Right lung (tissue), 10 donors: ENCODE measurements at places on chromosomes 4 and X.

- no peak for DNase-seq
Observed at GRCh38 chr4:84484236-84484635, 14.9 kb downstream of the NKX6-1 start.

DNA sequence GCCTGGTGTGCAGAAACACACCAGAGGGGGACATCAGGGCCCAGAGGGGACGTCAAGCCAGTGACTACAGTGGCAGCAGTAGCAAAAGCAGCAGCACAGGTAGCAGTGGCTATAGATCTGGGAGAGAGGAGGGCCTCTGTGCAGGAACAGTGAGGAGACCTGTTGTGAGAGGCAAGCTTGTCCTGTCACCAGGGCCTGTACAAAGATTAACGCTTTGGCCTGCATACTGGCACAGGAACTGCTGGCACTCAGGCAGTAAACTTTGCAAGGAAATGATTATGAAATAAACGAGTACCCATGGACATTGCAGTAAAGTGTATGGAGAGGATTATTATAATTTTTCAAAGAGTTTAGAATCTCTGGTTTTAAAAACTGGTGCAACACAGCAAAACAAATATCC lies 5.5 kb upstream of the PHF8 start:
- DNase-seq = no peak

DNA sequence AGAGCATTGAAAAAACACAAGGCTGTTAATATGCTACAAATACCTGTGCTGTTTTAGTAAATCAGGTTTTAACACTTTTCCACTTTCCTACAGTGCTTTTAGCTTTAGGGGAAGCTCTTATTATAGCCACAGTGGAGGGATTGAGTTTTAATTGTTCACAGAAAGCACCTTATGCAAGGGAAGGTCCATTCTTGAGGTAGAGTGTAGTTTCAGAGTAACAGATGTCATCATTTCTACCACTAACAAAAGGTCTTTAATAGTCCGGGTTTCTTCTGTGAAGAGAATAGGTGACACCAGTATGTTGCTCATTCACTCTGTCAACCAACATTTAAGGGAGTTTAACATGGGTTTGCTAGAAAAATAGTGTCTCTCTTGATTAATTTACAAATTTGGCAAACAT lies 104.4 kb downstream of the STIM2 start:
- no peak for DNase-seq

GRCh38 chr4:17584521-17585213 lies 7.7 kb downstream of the LAP3 start:
- no peak for DNase-seq

DNA sequence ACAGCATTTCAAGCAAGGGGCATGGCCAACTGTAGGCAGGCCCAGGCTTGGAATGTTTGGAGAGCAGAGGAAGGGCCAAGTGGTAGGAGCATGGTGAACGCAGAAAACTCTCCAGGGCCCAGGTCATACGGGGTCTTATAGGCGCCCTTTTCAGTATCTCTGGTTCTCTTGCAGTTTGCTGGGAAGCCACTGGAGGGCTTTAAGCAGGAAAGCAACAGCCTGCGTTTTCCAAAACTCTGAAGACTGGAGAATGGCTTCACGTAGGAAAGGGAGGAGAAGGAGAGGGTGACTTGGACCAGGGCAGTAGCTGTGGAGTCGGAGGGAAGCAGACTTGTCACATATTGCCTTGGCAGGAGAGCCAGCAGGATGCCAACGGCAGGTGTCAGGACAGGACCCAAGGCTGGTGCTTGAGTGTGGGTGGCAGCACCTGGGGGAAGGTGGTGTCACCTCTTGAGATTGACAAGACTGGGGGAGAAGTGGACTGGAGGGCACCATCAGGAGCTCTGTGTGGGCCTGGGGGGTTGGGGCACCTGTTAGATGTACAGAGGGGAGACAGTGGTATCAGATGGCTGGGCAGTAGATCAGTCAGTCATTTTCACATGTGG lies 21.9 kb downstream of the TKTL1 start:
- DNase-seq = no peak

GRCh38 chr4:101039367-101039766 lies 308.0 kb downstream of the PPP3CA start:
- no peak for DNase-seq

GRCh38 chr4:25050370-25051078 lies 19.8 kb upstream of the LGI2 start:
- no peak for DNase-seq

- no peak for DNase-seq
Observed at GRCh38 chr4:99811850-99812249, 4.8 kb upstream of the DAPP1 start.

GRCh38 chr4:43242606-43243005 lies 350.1 kb downstream of the GRXCR1 start:
- DNase-seq = no peak

- no peak for DNase-seq
Observed at GRCh38 chrX:150036181-150036580, 97.9 kb upstream of the EOLA2 start.

DNA sequence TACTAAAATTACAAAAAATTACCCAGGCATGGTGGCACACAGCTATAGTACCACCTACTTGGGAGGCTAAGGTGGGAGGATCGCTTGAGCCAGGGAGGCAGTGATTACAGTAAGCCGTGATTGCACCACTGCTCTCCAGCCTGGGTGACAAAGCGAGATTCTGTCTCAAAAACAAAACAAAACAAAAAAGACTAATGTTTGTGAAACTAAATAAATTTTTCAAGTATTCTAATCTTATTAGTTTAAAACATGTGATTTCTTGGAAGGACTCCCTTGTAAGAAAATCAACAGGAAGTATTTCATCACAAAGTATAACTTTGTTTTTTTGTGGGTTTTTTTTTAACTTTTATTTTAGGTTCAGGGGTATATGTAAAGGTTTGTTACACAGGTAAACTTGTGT lies 89.6 kb downstream of the EGF start:
- DNase-seq = no peak

GRCh38 chr4:149891426-149891825 lies 75.8 kb upstream of the IQCM start:
- DNase-seq = no peak

DNA sequence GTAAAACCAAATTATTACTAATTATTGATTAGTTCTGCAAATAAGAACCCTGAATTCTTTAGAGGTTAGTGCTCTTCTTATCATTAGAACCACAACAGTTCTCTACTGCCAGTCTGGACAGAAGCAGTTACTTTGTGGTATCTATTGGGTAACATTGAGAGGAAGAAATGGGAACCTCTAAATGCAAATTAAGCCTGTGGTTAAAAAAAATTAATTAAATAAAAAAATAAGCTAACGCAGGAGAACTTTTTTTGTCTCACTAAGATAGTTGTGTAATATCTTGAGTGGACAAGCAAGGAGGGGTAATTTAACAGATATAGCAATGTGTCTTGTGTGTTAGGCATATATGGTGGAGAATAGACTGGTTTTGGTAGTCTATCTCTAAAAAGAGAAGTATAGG lies 32.9 kb upstream of the TET2 start:
- no peak for DNase-seq

GRCh38 chr4:931194-931959 lies 739 bp downstream of the GAK start:
- DNase-seq = no peak

- DNase-seq = no peak
Observed at GRCh38 chrX:148573119-148573518, 72.7 kb downstream of the AFF2 start.

GRCh38 chr4:3040452-3041191 lies 33.7 kb downstream of the HTT-AS start:
- DNase-seq = no peak

- no peak for DNase-seq
Observed at GRCh38 chr4:36285784-36286480, 4.5 kb downstream of the DTHD1 start.

DNA sequence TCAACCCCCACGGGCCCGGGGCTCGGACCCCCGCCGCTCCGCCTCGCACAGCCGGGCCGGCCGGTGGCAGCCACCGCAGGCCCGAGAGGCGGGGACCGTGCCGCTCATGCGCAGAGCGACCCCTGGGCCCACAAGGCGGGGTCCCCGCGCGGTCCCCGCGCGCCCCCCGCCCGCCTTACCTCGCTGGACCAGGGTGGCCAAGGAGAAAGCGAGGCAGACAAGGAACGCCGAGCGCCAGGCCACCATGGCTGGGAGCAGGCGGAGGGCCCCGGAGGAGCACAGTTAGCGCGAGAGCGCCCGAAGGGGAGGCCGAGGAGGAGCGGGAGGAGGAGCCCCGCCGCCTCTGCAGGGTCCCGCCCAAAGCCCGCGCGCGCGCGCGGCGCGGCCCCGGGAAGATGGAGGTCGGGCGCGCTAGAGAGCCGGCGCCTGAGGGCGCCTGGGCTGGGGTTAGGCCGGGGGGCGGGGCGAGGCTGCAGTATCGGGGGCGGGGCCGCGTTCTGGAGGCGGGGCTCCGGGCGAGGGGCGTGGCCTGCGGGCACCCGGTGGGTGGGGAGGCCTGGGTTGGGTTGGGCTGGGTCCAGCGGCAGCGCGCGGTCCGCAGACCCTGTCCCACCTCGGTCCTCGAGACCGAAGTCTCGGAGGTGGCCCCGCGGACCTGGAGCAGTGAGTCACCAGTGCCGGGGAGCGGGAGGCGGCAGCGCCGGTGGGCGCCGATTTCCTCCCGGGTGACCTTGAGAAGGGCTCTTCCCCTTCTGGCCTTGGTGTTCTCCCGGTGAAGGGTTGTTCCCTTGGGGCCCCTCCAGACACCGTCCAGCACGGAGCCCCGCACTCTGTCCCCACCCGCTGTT lies at the start of gene CD99L2:
Gene CD99L2, minus strand, starts transcription at position 326 of the 848 bp plus-strand sequence. Its CDS starts 80 bp downstream, at position 246.
- peak; percentile 89 for DNase-seq

DNA sequence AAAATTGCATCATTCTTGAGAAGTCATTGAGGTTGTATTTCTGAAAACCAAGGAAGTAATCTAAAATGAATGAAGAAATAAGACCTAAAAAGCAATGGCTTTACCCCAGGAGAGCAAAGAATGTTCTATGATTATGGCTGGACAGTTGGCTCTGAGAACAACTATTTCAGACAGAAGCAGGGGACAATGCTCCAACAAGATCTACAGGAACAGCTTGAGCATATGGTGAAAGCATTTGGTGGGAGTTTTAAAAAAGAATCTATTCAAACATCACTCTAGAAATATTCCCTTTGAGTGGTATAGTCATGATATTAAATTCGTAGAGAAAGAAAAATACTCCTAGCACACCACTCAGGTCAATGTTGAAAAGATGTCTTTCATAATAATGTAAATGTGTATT lies 26.7 kb downstream of the DYNLT3 start:
- no peak for DNase-seq

GRCh38 chr4:114598191-114599121 lies at the start of gene UGT8:
Gene UGT8 (plus strand): TSS chr4:114598807. CDS start chr4:114622881, 24,074 bp downstream.
- no peak for DNase-seq

GRCh38 chr4:87540146-87541058 lies 11.2 kb upstream of the SPARCL1 start:
- no peak for DNase-seq

DNA sequence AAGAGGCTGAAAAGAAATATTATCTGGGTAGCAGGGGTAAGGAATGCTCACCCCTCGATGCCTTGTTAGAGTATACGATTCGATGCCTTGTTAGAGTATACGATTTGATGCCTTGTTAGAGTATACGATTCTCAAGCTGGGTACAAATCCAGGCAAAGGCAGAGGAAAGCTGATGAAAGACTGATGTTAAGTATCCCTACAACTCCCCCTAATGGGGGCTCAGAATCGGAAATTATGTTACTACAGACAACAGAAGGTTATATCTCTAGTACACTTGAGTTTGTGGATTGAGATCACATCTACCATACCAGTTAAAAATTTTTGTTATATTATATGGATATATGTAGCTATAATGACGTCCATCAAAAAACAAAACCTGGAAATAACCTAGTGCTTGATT lies 4.8 kb downstream of the LRRC66 start:
- no peak for DNase-seq

DNA sequence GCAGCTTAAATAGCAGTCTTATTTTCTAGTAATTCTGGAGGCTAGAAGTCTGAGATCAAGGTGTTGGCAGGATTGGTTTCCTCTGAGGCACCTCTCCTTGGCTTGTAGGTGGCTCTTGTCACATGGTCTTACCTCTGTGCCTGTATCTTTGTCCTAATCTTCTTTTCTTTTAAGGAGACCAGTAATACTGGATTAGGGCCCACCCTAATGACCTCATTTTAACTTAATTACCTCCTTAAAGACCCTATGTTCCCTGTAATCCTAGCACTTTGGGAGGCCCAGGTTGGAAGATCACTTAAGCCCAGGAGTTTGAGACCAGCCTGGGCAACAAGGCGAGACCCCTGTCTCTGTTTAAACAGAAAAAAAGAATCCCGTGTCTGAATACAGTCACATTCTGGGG lies 38.9 kb downstream of the ARHGAP10 start:
- no peak for DNase-seq

DNA sequence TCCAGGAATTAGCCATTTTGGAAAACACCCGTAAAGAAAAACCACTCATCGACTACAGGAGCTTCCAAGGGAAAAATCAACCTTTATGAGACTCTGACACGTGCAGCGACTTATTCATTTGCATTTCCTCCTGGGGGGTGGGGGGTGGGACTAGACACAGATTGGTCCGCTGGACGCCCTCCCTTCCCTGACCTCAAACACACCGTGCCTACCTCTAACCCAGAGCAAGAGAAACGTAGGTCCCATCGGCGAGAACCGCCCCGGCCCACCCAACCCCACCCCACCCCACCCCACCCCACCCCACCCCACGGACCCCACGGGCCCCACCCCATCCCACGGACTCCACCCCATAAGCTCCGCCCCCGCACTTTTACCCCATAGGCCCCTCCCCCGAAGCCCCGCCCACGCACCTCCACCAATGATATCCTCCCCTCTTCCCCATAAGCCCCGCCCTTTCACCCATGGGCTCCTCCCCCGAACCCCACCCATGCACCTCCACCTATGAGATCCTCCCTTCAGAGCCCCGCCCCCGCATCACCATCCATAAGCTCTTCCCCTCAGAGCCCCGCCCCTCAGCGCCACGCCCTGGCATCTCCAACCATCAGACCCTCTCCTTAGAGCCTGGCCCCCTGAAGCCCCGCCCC lies 1.1 kb downstream of the GTPBP6 start:
- DNase-seq = no peak

DNA sequence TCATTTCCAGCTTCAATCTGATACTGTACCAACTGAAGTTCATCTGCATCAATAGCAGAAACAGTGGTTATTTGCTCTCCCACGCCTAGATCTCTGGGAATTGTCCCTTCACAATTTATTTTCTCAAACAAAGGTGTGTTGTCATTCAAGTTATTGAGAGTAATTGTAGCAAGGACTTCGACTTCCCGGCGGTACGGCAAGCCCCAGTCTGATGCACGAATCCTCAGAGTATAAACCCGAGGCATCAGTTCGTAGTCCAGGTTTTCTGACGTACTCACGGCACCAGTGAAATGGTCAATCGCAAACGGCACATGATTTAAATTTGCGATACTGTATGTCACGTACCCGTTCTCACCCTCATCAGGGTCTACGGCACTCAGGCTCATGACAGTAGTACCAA lies 15.7 kb downstream of the FAT1 start:
- no peak for DNase-seq

DNA sequence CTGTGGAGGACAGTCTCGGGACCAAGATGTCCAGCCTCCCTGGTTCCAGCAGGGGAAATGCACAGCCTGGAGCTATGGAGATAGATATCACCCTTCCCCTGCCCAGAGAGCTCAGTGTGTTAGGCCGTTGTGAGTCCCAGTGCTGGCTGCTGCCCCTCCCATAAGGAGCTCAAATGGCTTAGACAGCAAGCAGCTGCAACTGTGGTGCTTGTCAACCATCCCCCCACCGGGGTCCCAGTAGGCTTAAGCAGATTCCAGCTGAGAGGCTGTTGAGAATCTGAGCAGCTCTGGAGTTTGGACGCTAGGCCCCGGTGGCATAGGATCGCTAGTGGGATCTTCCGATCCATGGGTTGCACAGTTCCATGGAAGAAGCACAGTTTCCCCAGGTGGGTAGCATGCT lies 181.8 kb upstream of the POF1B start:
- DNase-seq = no peak

- DNase-seq = no peak
Observed at GRCh38 chrX:12972243-12972642, 2.7 kb upstream of the TMSB4X start.
